ENCODE measurements at places on chromosomes 16 and 17.

- no peak for DNase-seq
These were observed 31.1 kb downstream of the CDH1 start for GRCh38 chr16:68768175-68768574.

GRCh38 chr16:77171745-77172635 is 19.0 kb upstream of the MON1B start:
- DNase-seq, result no peak

DNA sequence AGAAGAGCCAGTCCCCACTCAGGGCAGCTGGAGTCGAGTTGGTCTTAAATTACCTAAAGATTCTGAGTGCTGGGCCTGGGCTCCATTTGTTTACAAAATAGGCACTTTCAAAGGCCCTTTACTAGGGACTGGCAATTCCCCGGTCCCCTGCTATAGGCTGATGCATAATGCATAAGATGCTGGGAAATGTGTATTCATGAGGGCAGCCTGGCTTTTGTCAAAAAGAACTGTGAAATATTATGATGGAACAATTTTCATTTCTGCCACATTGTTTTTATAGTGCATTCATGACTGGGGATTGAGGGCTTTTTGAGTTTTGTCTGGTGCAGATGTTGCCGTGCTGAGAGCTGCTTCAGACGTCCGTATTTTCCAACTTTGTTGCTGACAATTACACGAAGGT is 617.0 kb upstream of the CDH5 start:
- DNase-seq, result no peak

DNA sequence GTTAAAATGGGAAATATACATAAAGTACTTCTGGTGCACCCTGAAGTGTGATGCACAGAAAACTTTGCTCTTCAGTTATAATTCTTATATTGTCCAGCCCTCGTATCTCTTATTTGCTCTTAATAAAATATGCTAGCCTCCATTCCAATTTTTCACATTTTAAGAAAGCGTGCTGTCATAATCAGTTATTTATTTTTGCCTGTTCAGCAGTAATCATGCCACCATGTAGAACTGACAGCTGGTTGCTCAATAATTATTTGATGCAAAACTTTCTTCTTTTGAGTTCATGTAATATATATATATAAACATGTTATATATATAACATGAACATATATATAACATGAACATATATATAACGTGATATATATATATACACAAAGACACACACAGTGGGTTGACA is 294.6 kb downstream of the CNTNAP4 start:
- DNase-seq, result no peak

- no peak for DNase-seq
These were observed 18.2 kb downstream of the PGS1 start for GRCh38 chr17:78396441-78397337.

GRCh38 chr17:40607641-40608040 is 40.0 kb downstream of the SMARCE1 start:
- no peak for DNase-seq
